ENCODE measurements at places on chromosomes 7 and 10. TPM values are rescaled to one million over a fixed set of nuclear protein-coding genes. Genes with fewer than 3 reads are reported as not detected.

DNA sequence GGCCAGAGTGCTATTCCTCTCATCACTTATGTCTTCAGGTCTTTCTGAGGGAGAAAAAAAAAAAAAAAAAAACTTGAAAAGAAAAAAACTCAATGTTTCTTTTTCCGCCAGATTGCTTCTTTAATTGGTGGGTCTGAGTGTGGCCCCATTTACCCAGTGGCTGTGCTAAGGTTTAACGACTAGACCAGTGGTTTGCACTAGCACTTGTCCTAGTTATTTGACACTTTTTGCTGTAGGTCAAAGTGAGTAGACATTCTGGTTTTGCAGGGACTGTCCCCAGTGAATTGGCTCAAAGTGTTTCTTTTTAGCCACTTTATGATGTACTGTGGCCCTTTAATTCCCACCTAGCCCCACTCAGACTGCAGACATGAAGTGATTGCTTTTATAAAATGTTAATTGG lies 273.3 kb downstream of the PTEN start:
- no peak for DNase-seq

GRCh38 chr7:124263232-124263827 lies 230.5 kb upstream of the TMEM229A start:
- DNase-seq: no peak

DNA sequence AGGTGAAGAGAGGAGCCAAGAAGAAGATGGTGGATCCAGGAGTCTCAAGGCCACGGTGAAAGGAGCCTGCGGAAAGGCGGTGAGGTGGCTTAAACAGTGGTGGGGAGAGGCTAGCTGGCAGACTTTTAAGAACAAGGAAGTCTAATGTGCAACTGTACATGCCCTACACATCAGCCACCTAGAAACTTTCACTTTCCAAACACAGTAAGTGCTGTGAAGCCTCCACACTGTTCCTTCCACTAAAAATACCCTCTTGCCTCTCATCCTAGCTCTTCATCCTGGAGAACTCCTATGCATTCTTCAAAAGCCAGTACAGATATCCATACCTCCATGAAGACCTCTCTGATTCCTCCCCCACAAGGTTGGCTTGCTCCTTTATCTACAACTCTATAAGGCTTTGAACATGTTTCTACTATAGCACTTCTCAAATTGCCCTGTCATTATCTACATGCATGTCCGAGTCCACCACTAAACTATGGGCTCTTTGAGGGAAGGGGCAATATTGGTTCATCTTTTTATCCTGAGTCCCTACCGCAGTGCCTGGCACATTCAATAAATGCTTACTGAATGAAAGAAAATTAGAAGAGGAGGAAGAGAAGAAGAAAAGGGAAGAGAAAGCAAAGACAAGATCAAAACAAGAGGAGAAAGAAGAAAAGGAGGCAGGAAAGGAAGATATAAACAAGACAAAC lies 54.2 kb downstream of the DNAJC12 start:
- DNase-seq: no peak

GRCh38 chr7:135943134-135943879 lies 33.9 kb downstream of the MTPN start:
- no peak for DNase-seq

DNA sequence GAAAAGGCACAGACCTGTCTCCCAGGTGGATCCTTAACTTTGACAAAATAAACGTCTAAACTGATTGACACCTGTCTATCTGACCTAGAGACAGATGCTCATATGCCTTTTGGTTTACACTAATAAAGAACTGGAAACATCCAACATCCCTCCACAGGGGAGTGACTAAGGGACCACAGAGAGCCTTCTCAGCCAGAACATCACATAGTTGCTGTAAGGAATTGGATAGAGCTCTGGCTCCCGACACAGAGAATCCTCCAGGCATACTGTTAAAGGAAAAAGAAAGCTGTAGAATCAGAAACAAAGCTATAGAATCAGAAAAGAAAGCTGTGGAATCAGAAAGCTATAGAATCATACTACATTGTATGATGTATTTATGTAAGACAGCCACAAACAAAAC lies 258.8 kb downstream of the STK31 start:
- DNase-seq: no peak

Gene CRTAC1
- not detected for polyA plus RNA-seq

Gene C7orf57
- 0.31 TPM for polyA plus RNA-seq

Gene NUPR2
- not detected for polyA plus RNA-seq
